Dermis blood vessel endothelial cell (primary cell): ENCODE measurements at places on chromosomes 6 and 20. TPM values are rescaled to one million over a fixed set of nuclear protein-coding genes. Genes with fewer than 3 reads are reported as not detected.

The CD40 gene
- total RNA-seq: 19.4 and 21.3 TPM in 2 replicates

The XKR7 gene
- total RNA-seq: under 0.01 TPM in 1 of 2 replicates, not detected in the other

The C4B gene
- total RNA-seq: 1.2 and 2.6 TPM in 2 replicates

The BAG2 gene
- total RNA-seq: 1.5 and 2.0 TPM in 2 replicates

The NOX3 gene
- total RNA-seq: not detected in 2 replicates

The RBM24 gene
- 2.9 and 3.4 TPM in 2 replicates for total RNA-seq

DNA sequence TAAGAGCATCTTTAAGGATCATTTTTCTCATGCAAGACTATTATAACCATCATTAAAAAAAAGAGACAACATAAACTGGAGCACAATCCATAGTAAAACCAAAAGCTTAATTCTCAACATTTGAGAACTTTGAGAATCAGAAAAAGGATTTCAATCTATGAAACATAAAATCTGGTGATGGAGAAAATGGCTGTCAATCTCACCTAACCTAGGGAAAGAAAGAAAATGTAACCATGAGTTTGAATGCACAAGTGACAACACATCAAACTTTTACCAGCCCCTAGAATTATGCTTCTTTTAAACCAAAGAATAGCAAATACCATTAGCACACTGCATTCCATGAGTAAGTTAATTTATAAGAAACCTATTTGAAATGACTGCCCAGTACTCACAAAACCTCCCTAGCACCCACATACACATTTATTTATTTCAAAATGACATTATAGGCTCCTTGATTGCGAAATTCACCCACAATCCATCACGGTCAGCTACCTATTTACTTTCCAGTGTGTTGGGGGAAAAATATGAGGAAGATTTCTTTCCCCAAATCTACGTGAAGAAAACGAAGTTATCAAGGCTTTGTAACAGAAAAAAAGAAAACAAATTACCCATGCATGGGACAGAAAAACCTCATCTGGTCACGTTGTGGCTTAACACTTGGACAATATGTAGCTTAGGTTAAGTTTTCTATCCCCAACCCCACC, 828 bp downstream of the ASCC3 start:
- DNase-seq: peak; percentile 28

- no peak for DNase-seq
These were observed 33.6 kb downstream of the GNAS-AS1 start for GRCh38 chr20:58816957-58817651.

DNA sequence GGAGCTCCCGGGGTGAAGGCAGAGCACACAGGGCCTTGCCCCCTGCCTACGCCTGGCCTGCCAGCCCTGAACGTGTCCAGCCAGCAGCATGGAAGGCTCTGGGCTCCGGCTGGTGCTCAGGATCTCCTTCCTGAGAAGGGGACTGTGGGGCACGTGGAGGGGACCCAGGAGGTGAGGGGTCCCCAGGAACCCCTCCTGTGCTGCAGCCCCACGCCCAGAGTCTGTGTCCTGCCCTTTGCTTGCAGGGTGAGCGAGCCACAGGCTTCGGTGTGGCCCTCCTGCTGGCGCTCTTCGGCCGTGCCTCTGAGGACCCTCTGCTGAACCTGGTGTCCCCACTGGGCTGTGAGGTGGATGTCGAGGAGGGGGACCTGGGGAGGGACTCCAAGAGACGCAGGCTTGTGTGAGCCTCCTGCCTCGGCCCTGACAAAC, 22.3 kb downstream of the NPEPL1 start:
- no peak for DNase-seq

DNA sequence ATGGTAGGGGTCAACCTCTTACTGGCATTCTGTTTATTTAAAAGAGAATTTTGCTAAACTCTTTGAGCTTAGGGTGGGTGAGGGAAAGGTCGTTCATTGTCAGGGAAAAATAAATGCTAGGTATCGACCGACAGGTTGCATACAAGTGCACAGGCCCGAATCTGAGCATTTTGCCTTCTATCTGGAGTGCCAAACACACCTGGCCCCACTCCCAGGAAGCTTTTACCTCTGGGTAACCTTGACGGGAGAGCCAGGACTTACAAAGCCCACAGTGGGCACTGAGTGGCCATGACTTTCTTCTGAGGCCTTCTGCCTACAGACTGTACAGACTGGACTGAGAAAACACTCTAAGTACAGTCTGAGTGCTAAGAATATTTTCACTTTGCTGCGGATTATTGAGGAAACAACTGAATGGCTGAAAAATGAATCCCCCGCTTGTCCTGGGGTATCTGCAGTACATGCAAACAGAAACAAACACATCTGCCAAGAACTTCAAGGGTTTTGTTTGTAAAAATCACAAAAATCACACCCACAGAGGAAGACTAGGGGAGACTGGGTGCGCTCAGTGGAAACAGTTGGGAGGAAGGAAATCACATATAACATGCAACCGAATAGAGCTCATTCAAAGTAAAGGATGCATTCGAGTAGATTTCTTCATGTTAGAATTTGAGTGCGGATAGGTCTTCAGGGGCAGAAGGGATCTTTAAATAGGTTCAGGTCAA, 152.8 kb downstream of the NFATC2 start:
- no peak for DNase-seq

- no peak for DNase-seq
These were observed 425.2 kb downstream of the CD83 start for GRCh38 chr6:14542670-14543366.

GRCh38 chr20:32479697-32480171, 105.4 kb downstream of the NOL4L start:
- no peak for DNase-seq

DNA sequence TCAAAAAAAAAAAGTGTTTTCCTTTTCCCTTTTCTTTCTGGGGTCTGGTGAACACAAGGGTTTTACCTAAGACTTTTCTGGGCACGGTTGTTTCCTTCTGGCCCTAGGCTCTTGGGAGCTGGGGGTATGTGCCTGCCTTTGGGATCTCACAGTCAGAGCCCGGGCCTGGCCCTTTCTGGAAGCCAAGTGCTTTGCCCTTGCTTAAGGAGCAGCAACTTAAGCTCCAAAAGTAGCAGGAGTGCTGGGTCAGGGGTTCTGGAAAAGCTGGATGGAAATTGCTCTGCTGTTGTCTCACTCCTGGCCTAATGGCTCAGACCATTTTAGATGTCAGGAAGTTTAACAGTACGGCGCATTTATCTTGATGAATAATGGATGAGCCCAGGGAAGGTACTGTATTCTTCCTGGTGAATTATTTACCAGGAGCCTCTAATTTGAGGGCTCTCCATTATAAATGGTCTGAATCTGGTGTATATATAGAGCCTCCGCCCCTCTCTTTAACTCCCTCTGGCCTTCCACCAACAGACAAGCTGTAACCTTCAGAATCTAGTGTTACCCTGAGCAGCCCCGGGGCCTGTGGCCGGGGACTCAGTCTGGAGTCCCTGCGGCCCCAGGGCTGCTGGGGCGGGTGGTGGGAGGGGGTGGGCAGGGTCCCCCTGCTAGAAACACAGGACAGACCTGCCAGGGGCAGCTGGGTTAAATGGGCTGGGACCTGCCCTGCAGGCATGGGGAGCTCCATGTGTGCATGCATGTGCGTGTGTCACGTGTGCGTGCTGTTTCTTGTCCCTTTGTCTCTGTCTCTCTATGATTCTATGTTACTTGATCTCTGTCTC, 37.5 kb downstream of the PTK7 start:
- no peak for DNase-seq

- peak; percentile 65 for DNase-seq
These were observed 76.8 kb upstream of the SIRPG start for GRCh38 chr20:1734269-1734858.

DNA sequence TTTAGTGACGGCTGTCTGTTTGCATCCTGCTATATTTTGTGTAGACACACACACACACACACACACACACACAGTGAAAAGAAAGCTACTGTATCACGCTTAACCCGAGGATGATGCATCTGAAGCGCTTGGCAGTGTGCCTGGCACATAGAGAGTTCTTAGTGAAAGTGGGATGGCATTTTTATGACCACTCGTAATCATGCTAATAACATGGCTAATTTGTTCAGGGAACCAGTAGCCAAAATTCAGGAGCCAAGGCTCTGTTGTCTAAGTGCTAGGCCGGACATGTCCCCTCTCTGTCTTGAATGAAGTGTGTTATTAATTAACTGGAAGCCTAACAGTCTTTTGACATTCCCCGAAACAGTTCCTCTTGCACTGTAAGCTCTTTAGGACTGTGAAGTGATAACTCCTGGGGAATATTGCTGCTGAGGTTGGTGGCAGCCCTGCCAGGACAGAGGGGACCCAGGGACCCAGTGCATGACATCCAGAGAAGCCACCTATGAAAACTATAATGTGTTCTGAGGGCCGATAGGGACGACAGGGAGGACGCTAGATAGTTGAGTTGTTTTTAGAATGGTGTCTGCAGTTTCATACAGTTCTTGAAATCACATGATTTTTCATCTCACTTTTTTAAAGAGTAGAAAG, 45.0 kb upstream of the IRF4 start:
- no peak for DNase-seq

DNA sequence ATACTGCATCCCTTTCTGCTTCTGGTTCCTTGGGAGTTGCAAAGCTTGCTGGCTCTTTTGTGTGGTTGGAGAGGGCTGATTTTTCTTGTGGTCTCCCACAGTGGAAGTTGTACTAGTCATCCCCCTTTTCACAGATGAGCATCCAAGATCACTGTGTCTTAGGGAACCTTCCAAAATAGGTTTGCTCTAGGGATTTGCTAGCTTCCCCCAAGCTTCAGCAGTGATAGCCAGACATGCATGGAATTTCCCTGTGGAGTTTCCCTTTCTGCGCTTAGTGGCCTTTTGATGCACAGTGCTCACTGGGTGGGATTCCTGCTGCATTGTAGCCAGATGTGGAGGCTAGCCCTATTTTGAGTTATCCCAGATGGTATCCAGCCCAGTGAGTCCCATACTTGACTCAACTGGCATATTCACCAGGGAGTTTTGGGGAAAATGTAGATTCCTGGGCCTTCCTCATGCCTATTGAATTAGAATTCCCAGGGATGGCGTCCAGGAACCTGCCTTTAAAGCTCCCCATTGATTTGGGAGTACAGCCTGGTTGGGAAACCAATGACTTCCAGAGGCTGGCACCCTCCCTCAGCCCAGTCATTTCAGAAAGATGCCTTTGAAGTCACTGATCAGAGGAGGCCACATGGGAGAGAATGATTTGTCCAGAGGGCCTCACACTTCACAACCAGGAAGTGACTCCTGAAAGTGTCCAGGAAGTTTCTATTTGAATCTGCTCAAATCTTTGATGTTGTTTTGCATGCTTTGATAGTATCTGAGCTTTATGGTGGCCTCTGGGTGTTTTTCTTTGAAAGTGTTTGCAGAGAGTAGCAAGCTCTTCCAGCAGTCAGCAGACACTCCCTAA, 25.9 kb downstream of the PPARD start:
- DNase-seq: peak; percentile 41

- DNase-seq: no peak
These were observed 18.3 kb downstream of the NTSR1 start for GRCh38 chr20:62726716-62727583.

GRCh38 chr20:2986466-2986865, 57.0 kb upstream of the GNRH2 start:
- peak; percentile 17 for DNase-seq
